OCI-M1 (cell line): ENCODE measurements at places on chromosomes 12 and 14.

DNA sequence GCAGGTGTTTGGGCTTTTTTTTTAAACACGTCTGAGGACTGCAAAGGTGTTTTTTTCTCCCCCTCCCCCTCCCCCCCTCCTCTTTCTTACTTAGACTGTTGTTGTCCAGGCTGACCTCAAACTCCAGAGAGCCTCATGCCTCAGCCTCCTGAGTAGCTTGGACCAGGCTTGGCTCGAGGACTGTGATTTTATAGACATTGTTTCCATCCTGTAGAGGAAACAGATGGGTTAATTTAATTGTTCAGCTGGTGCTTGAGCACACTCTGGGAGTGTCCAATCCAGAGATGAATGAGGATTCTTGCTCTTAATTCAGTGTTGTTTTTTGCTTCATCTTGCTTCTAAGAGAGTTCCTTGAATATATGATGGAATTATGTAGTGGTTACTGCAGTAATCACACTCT, 42.1 kb downstream of the RASSF3 start:
- no peak for DNase-seq

DNA sequence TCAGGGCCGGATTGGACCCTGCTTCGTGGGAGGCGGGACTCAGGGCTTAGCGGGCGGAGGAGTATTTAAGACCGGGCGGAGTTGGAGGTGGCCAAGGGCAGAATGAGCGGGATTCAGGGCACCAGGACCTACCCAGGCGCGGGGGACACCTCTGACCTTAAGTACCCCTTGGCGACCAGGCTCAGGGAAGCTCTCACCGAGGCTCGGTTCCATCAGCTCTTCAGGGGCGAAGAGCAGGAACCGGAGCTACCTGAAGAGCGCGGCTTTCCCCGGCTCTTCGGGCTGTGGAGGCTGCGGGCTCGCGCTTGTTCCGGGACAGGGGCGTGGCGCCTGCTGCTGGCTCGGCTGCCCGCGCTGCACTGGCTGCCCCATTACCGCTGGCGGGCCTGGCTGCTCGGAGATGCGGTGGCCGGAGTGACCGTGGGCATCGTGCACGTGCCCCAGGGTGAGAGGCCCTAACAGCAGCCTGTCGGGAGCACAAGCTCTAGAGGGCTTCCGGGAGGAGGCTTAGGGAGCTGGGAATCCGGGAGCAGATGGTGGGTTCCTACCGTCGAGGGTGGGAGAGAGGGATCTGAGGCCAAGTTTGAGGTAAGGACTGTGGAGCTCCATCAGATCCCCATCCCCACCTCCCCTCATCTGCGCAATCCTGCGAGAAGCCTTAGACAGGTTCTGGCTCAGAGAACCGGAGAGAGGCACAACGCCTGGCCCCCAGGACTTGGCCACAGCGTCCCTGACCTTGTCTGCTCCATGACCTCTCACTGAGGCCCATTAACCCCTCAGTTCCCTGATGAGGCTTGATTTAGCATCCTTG, 8.4 kb downstream of the ARHGEF25 start:
- DNase-seq = no peak

- DNase-seq = peak; percentile 72
Observed at GRCh38 chr12:122421187-122421820, 1.2 kb downstream of the CLIP1 start.

DNA sequence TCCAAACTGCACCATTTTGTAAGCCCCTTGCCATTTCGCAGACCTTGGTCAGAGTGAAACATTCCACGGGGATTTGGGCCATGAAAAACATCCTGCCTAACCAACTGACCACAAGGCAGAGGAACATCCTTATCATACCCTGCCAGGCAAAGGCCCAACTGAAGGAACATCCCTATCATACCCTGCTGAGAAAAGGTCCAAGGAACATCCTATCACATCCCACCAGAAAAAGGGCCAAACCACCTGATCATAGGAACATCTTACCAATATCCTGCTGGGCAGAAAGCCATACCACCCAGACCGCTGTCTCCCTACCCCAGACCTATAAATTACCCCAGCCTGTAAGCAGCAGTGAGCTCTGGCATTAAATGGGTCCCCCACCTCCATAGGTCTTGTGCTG, 19.4 kb upstream of the LRRC9 start:
- DNase-seq = peak; percentile 56

- no peak for DNase-seq
Observed at GRCh38 chr12:80798281-80798680, 81.6 kb downstream of the MYF5 start.

- no peak for DNase-seq
Observed at GRCh38 chr12:118574288-118574687, 197.9 kb downstream of the SUDS3 start.

DNA sequence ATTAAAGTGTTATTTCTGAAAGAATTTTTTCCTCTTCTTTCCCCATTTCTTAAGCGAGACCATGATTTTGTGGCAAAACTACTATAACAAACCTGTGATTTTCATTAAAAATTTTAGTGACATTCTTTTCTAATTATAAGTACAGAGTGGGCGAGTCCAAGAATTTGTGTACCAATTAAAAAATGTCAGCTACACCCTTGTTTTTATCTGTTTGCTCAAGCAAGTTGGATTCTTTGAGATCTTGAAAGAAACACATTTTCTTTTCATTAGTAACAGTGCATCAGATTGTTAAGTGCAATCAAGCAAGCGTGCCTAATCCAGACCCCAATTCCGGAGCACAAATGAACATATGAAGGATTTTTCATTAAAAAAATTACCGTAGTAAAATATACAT, 338.8 kb upstream of the DDHD1 start:
- DNase-seq = no peak

DNA sequence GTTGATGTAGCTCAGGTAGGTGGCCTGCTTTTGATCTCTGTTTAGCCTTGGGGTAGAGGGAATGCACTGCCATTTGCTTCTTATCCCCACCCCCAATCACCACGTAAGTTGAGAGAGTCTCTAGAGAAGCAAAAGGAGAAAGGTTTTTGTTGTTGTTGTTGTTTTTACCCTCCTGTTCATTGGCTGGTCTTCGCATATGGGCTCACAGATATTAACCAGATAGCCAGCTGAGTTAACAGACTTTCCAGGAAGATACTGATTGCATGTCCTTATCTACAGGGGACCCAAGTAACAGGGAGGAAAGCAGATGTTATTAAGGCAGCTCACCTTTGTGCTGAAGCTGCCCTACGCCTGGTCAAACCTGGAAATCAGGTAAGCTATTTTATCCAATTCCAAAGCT, 2.9 kb downstream of the PA2G4 start:
- DNase-seq = no peak

GRCh38 chr14:44961151-44961553, 595 bp downstream of the KLHL28 start:
- peak; percentile 85 for DNase-seq

- DNase-seq = no peak
Observed at GRCh38 chr12:65510584-65511050, 232.1 kb downstream of the MSRB3 start.

- DNase-seq = peak; percentile 10
Observed at GRCh38 chr14:76958020-76958979, 70.2 kb downstream of the IRF2BPL start.

GRCh38 chr12:6313326-6313940, 3.0 kb downstream of the PLEKHG6 start:
- no peak for DNase-seq

DNA sequence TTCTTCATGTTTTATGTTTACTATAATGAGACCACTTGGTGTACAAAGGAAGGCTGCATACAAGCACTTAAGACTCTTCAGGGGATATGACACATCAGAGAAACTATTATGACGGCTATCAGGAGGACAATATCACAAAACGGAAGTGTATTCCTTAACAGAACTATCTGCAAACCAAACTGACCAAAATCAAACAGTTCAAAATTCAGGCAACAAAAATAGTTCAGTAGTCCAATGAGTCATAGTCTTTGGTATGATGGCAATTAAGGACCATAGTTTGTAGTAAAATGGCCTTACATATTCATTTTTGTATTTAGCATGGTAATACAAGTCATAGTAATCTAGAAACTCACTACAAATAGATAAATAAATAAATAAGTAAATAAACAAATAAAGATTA, 1638.7 kb upstream of the SEL1L start:
- no peak for DNase-seq

DNA sequence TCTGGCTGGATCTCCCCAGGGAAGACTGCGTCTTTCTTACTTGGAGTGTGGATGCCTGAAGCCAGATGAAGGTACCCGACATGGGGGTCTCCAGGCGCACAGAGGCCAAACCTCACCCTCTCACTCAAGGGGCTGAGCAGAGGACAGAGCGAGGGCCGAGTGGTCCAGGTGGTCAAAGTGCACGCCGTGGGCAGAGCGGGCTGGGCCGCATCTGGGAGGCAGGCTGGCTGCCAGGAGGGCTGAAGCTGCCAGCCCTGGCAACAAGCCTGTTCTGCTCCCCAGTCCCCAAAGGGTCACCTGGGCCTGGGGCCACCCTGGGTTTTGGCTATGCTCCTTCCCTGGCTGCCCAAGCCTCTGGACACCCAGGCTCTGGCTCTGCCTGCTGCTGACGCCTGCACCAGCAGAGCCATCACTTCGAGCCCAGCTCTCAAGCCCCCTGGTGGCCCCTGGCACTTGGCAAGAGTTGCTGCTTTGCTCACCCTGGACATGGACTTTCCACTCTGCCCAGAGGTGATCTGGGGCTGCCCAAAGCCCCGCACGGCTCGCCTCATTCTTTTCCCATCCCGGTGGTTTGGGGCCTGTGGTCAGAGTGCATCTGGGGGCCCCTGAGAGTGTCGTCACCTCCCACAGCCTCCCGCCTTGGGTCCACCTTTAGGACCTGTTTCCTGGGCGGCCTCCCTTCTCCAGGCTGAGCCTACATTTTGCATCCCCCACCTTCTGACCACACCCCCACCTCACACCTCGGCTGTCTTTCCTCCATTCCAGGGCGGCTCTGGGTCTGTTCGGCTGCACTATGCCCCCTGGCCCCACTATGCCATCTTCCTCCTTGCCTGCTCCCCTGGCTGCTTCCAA, 2.8 kb downstream of the ADSS1 start:
- DNase-seq = no peak

DNA sequence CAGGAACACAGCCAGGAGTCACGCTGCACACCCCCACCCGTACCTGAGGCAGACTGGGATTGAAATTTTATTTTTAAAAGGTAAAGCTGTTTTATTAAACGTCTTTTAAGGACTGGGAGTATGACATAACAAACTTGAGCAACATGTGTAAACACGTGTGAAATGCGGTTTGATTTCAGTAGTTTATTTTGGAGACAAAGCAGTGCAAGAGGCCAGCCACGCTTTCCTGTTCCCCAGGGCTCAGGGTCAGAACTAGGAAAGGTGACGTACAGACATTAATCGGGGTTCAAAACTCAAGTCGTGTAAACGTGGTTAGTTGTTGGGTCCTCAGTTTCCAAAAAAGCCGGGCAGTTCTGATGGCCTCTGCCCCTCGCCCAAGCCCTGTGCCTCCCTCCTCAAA, 16.7 kb downstream of the CHGA start:
- no peak for DNase-seq

- peak; percentile 16 for DNase-seq
Observed at GRCh38 chr14:84254290-84254689, 1275.7 kb upstream of the FLRT2 start.

DNA sequence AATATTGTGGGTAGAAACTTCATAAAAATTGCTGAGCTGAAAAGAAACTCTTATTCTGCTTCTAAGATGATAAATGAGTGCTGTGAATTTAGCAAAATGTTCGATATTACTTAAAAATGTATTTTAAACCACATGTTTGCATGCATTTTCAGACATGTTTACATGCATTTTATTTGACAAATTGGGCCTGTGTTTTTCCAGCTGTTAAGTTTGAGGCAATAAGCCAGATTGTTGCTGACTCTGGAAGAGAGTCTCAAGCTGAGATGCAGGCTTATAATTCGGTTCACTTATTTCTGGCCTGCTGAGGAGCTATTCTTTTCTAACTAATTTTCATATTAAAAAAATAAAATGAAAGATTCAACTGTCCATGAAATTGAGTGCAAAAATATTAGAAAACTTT, 110.1 kb downstream of the SYNE2 start:
- DNase-seq = no peak

- no peak for DNase-seq
Observed at GRCh38 chr12:129727100-129727499, 176.7 kb downstream of the TMEM132D start.

DNA sequence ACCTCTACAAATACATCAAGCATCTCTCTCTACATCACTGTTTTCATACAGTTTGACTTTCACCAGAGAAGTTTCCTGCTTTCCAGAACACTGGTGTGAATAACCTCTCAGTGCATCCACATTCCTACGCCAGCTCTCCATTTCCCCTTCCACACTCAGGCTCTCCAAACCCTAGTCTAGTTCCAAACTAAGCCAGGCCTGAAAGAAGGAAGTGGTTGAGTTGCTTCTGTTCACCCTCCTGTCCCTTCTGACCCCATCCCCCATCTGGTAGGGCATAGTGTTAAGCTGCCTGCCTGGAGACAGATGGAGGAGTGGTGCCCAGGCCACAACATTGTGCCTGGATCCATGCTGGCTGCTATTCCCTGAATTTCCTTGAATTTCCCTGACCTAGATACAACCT, 132.4 kb downstream of the GPR65 start:
- peak; percentile 31 for DNase-seq

DNA sequence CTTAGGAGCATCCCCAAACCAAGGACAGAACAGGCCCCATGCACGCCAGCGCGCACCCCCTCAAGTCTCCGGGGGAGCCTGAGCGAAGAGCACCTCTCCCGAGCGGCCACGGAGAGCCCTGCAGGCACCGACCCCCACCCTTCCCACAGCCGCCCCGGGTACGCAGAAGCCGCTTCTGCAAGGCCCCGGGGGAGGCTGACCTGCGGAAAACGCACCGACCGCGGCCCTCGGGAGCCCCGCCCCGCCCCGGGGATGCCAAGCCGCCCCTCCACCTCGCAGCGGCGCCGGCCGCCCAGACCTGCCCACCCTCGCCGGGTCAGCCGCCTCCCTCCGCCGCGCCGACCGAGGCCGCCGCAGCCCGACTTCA, 385 bp downstream of the CAPRIN2 start:
- no peak for DNase-seq

GRCh38 chr14:32564596-32564995, 235.5 kb downstream of the AKAP6 start:
- DNase-seq = peak; percentile 9

GRCh38 chr12:107845980-107846659, 71.6 kb downstream of the ASCL4 start:
- no peak for DNase-seq

- no peak for DNase-seq
Observed at GRCh38 chr12:80045594-80045993, 53.7 kb upstream of the OTOGL start.

- no peak for DNase-seq
Observed at GRCh38 chr14:25308244-25308643, 258.3 kb upstream of the STXBP6 start.

GRCh38 chr14:55864890-55865655, 253.1 kb upstream of the PELI2 start:
- DNase-seq = peak; percentile 20

- DNase-seq = no peak
Observed at GRCh38 chr14:34853041-34853440, 22.1 kb downstream of the BAZ1A start.

DNA sequence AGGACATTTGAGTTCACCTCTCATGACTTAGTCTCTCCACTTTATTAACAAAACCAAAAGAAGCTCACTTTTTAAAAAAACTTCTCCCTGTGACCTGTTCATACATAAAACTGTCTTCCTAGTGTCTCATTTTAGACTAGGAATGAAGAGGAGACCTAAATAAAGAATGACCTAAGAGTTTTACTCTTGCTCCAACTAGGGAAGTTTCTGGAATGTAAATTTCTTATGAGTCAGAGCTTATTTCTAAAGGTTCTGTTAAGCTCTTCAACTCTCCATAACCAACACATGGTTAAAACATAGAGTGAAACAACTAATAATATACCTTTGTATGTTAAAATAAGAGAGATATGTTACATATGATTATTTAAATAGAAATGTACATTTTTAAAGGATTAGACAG, 369.8 kb downstream of the EMP1 start:
- DNase-seq = no peak

- no peak for DNase-seq
Observed at GRCh38 chr14:73776194-73776537, 62.0 kb upstream of the PNMA1 start.
